ENCODE measurements at places on chromosomes 12 and 14. TPM values are rescaled to one million over a fixed set of nuclear protein-coding genes. Genes with fewer than 3 reads are reported as not detected.

Gene L3HYPDH
- 9.3 TPM for polyA plus RNA-seq

Gene CERS5
- 12.0 TPM for polyA plus RNA-seq

Gene CATSPERB
- polyA plus RNA-seq: not detected

Gene FUT8
- 22.7 TPM for polyA plus RNA-seq

Gene ARHGEF40
- 4.0 TPM for polyA plus RNA-seq

Gene DEGS2
- 1.2 TPM for polyA plus RNA-seq

Gene OTX2
- not detected for polyA plus RNA-seq

Gene CD163L1
- 0.63 TPM for polyA plus RNA-seq
